ENCODE measurements at places on chromosomes 7 and 10.

GRCh38 chr7:34067005-34067778 lies 161.9 kb downstream of the BMPER start:
- no peak for DNase-seq

GRCh38 chr7:96708872-96709271 lies 774 bp downstream of the SEM1 start:
- no peak for DNase-seq

DNA sequence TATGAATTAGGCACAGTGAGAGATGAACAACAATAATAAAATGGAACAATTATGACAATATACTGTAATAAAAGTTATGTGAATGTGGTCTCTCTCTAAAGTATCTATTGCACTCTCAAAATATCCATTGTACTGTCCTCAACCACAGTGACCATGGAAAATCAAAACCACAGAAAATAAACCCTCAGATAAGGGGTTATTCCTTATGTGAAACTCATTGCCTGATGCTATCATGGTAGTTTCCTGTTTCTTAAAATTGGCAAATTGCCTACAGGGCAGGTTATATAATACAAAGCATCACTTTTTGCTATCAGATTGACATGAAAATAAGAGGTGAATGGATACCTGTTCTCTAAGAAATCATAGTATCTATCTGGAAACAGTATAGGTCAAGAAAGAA lies 3.8 kb downstream of the MCM10 start:
- no peak for DNase-seq

DNA sequence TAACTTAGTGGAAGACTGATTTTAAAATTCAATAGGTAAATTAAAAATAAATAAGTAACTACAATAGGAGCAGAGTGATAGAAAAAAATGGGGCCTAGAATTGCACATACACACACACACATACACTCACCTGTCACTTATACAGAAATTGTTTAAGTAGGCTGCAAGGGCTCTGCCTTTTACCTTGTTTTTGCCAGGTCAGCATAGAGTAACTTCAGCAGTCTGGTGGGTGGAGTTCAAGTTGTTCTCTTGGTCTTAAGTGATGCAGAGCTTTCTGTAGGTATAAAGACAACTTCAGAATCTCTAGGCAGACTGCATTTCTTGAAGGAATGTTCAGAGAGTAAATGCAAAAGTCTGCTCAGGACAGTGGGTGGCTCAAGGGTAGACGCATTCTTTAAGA lies 457.0 kb downstream of the INHBA start:
- DNase-seq, result no peak

DNA sequence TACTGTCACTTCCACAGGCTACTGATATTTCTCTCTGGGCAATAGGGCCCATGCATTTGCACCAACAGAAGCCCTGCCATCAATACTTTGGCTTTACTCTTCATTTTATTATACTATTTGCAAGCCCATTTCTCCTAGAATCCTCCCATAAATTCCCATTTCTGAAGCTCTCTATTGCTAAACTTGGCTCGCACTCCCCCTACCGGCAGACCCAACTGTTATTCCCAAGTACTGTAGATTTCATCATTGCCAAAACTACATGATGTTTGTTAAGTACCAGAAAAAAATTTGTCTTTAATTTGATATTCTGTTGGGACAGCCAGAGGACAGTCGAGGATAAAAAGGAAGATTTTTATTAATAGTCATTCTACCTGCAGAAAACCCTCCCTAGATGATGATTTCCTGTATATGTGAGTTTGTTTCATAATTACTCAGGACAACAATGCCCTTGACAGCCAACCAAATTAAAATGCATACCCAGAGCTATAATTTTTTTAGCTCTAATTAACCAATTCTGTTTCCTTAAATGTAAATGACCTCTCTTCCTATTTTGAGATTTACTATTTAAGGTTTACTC lies 298.6 kb downstream of the REEP3 start:
- no peak for DNase-seq

DNA sequence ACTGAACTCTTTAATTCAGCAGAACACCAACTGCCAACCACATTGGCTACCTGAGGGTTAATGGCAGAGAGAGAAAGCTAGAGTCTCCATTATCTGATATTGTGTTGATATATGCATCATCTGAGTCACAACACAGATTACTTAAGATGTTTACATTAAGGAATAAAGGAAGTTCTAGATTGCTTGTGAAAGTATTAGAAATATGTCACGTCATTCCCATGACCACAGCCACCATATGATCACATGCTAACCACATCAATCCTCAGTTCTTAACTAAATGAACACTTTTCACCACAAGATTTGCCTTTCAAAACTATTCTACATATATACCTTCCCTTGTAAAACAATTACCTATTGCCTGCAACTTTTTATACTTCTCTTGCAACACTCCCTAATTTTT lies 337.9 kb downstream of the FGFR2 start:
- peak; percentile 1 for DNase-seq

DNA sequence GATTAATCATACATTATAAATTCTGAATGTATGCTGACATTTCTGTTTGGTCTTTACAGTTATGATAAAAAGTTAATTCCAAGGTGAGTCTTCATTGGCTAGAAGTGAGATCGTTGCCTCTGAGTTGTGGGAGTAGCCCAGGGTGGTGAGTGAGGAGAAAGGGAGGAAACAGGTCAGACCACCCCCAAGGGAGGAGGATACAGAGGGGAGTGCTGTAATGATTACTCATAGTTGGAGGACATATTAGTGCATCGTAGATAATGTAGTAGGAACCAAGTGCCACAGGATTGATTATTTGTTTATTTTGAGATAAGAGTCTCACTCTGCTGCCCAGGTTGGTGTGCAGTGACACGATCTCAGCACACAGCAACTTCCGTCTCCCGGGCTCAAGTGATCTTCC lies 672.2 kb downstream of the INHBA start:
- no peak for DNase-seq

DNA sequence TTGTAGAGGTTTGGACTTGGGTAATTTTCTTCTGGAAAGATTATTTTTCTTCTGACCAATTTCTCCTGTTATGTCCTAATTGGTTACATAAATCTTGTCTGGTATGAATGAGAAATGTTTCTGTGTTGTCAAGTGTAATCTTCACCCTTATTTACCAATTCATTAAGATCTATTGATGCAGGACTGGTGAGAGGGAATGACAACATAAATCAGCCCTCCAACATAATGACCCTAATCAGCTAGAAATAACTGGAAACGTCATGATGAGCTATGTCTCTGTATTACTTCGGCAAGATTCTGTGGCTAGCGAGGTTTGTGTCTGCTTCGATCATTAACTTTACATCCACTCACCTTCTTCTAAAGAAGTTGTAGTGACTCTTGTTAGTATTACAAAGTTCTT lies 3.5 kb downstream of the FOXP2 start:
- DNase-seq, result no peak

GRCh38 chr10:86905429-86905828 lies 52.0 kb downstream of the MMRN2 start:
- no peak for DNase-seq

GRCh38 chr7:112594397-112594796 lies 113.6 kb downstream of the LSMEM1 start:
- no peak for DNase-seq

GRCh38 chr10:30070001-30070685 lies 10.8 kb upstream of the JCAD start:
- no peak for DNase-seq

DNA sequence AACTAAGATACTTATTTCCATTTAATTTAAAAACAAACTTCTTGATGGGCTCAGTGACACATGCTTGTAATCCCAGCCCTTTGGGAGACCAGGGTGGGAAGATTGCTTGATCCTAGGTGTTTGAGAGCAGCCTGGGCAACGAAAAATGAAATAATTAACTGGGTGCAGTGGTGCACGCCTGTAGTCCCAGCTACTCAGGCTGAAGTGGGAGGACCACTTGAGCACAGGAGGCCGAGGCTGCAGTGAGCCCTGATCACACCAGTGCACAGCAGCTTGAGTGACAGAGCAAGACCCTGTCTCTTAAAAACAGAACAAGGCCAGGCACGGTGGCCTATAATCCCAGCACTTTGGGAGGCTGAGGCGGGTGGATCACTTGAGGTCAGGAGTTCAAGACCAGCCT lies 37.4 kb downstream of the AVL9 start:
- DNase-seq, result no peak

GRCh38 chr7:70855373-70855772 lies 276.6 kb upstream of the GALNT17 start:
- DNase-seq, result no peak

DNA sequence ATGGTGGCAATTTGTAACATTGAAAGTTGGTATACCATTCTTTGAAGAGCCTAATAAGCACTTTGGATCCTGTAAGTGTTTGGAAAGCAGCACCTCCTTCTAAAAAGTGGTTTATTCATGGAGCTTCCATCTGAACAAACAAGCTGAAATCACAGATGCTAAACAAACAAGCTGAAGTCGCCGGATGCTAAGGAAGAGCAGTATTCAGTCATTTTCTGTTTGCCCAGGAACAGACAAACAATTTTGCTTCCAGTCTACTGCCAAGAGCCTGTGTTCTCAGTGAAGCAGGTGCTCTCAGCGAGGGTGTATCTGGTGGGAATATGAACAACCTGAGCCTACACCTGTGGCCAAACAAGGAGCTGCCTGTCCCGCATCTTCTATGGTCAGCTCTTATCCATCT lies 6.3 kb downstream of the COL28A1 start:
- no peak for DNase-seq

DNA sequence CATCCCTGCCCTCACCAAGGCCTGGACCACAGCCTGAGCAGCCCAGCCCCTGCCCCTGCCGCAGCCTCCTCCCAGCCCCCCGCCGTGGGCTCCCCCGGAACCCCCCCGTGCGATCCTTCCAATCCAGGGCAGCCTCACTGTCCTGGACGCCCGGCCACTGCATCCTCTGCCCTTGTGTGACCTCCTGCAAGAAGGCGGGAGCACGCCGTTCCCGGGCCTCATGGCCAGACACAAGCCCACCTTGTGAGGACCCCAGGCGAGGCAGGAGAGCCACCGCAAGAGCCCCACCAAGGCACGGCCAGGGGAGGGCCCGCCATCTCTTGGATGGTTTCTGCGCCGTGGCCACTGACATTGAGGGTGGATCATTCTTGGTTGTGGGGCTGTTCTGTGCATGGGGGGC lies 7.8 kb upstream of the LFNG start:
- no peak for DNase-seq

GRCh38 chr7:82701949-82702348 lies 258.4 kb upstream of the CACNA2D1 start:
- no peak for DNase-seq

- no peak for DNase-seq
These were observed 11.6 kb upstream of the PON3 start for GRCh38 chr7:95407751-95408150.

DNA sequence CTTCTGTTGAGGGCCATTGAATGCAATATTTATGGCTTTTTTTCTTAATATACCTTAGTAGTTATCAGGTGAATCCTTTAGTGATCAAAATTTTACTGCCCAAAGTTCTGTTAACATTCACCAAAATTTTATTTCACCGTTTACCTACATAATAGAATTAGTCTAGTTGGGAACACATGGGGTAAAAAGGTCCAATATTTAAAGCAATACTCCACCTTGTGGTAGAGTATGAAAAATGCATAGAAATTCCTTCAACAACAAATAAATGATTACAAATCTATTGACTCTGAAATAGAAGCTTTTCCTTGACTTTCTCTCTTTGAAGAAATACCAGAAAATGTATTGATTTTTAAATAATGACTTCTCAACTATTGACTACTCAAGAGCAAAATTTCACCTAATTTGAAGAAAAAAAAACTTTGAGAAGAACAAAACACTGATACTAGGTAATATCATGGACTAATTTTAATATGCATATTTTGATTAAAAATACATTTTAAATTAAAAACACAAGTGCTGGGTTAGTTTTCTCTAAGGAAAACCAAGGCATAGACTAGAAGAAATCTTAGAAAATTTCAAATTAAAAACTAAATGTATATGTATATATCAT lies 43.3 kb downstream of the POLR1F start:
- DNase-seq, result peak; percentile 48

DNA sequence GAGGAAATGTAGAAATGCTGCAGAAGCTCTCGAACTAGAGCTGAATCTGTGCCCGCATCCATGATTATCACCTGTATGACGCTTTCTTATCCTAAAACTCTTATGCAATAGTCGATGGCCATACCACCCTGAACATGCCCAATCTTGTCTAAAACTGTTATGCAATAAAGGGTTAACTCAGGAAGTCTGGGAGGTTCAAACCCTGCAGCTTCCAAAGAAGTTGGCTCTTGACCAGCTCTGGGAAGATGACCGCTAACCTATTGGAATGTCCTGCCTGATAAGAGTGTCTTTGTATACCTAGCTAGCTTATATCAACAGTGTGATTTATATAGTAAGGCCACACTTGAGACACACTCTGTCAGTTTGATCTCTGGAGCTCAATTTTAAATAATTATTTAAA lies 3.4 kb upstream of the C10orf88 start:
- no peak for DNase-seq

DNA sequence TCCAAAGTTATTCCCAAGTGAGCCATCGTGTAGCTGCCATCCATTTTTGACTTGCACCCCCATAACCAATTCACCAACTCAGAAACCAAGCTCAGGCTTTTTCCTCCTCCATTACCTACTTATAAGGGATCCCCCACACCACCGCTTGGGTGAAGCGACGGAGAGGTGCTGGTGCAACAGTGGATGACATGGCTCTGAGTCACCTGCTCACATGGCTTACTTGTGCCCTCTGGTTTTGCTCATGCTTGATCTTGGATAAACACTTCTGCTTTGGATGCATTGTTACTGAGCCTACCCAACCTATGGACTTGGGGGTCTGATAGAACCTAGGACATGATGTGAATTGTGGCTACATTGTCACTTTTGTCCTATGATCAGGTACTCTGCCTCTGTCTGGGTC lies 12.0 kb upstream of the AKR1B1 start:
- DNase-seq, result no peak

DNA sequence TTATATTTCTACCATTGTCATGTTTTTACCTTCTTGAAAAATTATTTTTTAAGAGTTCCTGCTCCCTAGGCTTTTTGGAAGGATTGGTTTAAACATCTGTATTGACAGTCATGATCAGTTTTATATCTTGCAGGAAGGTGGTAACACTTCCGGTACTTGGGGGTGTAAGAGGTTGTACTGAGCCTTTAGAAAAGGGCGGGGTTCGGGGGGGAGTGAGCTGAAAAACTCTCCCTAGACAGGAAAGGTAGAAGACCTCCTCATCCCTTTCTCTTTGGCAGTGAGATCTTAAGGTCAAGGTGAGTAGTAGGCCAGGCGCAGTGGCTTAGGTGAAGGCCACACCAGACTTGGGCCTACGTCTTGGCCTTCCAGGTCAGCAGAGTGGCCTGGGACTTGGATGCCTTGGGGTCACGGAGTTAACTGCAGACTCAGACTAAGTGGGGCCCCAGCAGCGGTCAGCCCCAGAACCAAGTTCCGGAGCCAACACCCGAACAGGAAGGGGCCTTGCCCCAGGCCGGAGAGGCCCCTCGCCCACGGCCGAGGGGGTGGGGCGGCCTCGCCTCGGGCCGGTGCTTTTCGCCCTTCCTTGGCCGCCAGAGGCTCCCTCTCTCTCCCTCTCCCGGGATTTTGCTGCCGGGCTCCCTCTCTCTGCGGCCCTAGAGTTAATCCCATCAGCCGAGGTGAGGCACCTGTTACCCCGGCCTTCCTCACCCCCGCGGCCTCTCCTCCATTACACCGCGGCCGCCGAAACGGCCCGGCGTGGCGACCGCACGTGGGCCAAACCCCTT lies at the start of gene PPP1R9A:
TSS of gene PPP1R9A (plus strand) at position 569 of the 785 bp plus-strand sequence. CDS start 2,520 bp downstream, outside the sequence.
- DNase-seq, result peak; percentile 78

GRCh38 chr10:132041340-132041739 lies 24.4 kb upstream of the JAKMIP3 start:
- no peak for DNase-seq
